HFFc6 (cell line): ENCODE measurements at places on chromosomes 4 and X. TPM values are rescaled to one million over a fixed set of nuclear protein-coding genes. Genes with fewer than 3 reads are reported as not detected.
A peak's percentile ranks its signal among the peaks of the same experiment; 100 is the strongest.

GRCh38 chr4:141352909-141353525 lies 132.3 kb downstream of the ZNF330 start:
- H3K4me3 ChIP-seq: peak overlapping the region; percentile 65
- peak; percentile 58 for DNase-seq
- peaks cover 13% of the 10 kb centered on the region for H3K36me3 ChIP-seq
- peaks cover 64% of the 10 kb centered on the region for H3K4me1 ChIP-seq
- H3K27ac ChIP-seq: peak overlapping the region; percentile 92

DNA sequence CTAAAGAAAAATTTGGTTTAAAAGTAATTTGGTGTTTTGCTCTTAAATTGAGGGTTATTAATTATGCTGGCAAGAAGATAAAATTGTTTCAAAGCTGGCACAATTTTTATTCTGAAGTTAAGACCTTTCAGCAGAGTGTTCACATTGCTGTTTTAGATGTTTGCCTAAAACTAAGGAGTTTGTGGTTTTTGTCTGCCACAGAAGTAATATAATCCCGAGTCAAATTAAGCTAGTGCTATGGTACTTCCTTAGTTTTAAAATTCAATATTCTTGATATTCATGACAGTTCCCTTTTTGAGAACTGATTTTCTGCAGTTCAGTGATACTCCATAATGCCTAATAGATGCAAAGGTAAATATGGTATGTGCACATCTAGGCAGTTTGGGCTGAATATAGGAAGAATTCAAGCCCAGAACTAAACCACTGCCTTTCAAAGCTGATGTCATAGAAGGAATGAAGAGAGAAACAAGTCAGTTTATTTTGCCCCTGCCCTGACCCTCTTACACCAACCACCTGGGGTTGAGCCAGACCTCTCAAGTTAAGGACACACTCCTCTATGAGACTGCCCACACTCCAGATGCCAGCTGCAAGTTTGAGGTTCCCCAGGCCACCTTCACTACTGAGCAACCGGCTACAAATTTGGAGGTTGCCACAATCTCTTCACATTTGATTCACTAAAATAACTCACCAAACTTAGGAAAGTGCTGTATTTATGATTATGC lies 32.1 kb upstream of the VEGFC start:
- H3K36me3 ChIP-seq: peaks cover 25% of the 10 kb centered on the region
- no peak for DNase-seq
- H3K4me3 ChIP-seq: no peak overlapping the region
- no peaks in the 10 kb centered on the region; the same call in none of the 2 replicates for H3K27me3 ChIP-seq
- no peak overlapping the region for H3K27ac ChIP-seq
- H3K4me1 ChIP-seq: peaks cover 56% of the 10 kb centered on the region

DNA sequence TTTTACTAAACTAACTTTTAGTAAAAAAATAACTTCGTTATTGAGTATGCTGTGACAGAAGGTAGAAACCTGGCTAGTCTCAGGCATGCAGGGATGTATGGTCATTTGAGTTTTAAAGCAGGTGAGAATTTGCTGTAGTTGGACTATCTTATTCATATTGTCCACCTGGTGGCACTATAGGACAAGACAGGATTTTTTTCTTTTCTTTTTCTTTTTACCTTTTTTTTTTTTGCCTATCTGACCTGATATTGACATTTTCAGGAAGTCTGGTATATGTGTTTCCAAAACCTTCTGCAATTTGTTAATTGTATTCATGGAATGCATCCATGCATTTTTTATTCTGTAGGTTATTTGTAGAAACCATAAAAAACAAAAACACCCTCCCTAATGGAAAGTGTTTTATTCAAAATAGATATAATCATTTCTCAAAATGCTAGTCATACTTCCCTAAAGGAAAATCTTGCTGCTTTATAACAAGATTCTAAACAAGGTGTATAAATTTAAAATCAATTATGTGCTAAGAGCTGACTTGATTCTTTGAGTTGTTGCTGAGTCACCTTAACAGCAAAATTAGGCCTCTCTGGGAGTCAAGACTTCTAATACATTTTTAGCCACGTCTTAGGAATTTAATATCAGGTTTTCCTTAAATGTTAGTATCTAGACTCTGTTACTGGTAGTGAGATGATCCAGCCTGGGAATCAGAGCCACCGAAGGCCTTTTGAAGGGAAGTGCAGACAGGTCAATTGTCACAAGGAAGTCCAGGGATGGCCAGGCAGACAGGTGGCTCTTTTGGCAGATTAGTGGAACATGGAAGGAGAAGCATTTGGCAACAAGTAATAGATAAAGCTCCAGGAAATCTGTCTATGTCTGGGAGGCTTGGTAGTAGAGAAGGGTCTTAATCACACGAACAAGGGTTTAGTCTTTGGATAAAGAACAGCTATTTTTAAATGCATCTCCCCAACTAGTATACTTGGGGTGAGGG lies 201.3 kb upstream of the GNPDA2 start:
- H3K36me3 ChIP-seq: no peaks in the 10 kb centered on the region
- peak; percentile 3 for DNase-seq
- no peak overlapping the region for H3K4me3 ChIP-seq
- no peak overlapping the region for H3K27ac ChIP-seq
- peaks cover 2% of the 10 kb centered on the region for H3K27me3 ChIP-seq

DNA sequence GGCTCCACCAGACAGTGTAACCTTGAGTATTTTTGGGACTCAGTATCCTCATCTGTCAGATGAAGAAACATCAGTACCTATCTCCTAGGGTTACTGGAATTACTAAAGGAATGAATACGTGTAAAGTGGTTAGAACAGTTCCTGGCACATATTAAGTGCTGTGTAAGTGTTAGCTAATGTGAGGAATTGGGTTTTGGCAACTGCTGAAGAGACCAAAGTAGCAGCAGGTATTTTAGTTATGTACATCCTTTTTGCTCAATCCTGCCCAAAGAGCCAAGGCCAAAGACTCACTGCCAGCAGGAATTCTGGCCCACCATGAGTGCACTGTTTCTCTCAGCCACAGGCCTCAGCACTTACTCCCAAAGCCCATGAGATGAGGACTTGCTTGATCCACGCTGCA lies 16.7 kb upstream of the MCF2 start:
- H3K4me1 ChIP-seq: peaks cover 15% of the 10 kb centered on the region
- no peak for DNase-seq
- no peak overlapping the region for H3K27ac ChIP-seq

DNA sequence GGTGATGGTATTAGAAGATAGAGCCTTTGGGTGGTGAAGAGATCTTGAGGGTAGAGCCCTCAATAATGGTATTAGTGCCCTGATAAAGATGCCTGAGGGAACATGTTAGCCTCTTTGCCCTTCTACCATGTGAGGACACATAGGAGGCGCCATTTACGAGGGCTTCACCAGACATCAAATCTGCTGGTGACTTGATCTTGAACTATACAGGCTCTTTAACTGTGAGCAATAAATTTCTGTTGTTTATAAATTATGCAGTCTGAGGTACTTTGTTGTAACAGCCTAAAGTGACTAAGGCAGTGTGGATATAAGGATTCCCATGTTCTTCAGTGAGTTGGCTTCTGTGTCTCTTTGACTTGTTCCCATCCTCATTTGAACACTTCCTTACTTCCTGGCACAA lies 11.8 kb downstream of the MOB1B start:
- peaks cover 14% of the 10 kb centered on the region for H3K36me3 ChIP-seq
- H3K27ac ChIP-seq: peak overlapping the region; percentile 69
- H3K27me3 ChIP-seq: no peaks in the 10 kb centered on the region; the same call in 1 of the 2 replicates
- no peak overlapping the region for H3K4me3 ChIP-seq

- no peaks in the 10 kb centered on the region for H3K27me3 ChIP-seq
- DNase-seq: no peak
- H3K27ac ChIP-seq: no peak overlapping the region
- H3K36me3 ChIP-seq: peaks cover 5% of the 10 kb centered on the region; the same call in 1 of the 2 replicates
Measured at GRCh38 chr4:134777606-134778005, 576.0 kb upstream of the PABPC4L start.

The NUDT10 gene
- total RNA-seq: not detected in 3 replicates

The GLOD5 gene
- not detected in 2 replicates for total RNA-seq

The LUZP4 gene
- total RNA-seq: not detected in 3 replicates

GRCh38 chr4:160038615-160039014 lies 935.7 kb downstream of the RAPGEF2 start:
- no peaks in the 10 kb centered on the region for H3K27me3 ChIP-seq
- H3K27ac ChIP-seq: no peak overlapping the region
- DNase-seq: no peak
- H3K4me3 ChIP-seq: no peak overlapping the region
- no peaks in the 10 kb centered on the region for H3K4me1 ChIP-seq
- no peaks in the 10 kb centered on the region; the same call in 1 of the 2 replicates for H3K36me3 ChIP-seq

The SLITRK4 gene
- total RNA-seq: not detected in 3 replicates

DNA sequence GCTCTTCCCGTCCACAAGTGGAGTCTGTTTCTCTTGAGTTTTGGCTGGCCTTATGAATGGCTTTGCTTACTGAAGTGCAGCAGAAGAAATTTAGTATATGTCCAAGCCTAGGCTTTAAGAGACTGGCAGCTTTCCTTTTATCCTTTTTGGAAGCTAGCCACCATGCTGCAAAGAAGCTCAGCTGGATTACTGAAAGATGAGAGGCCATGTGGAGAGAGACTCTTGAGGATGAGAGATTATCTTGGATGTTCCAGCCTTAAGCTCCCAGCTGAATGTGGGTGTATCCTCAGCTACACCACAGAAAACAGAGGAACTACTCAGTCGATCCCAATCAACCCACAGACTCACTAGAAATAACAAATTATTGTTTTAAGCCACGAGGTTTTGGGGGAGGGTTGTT lies 12.5 kb downstream of the CCNG2 start:
- H3K27me3 ChIP-seq: no peaks in the 10 kb centered on the region; the same call in none of the 2 replicates
- no peak overlapping the region for H3K27ac ChIP-seq
- peaks cover 50% of the 10 kb centered on the region for H3K36me3 ChIP-seq
- peaks cover 32% of the 10 kb centered on the region for H3K4me1 ChIP-seq
- no peak for DNase-seq

DNA sequence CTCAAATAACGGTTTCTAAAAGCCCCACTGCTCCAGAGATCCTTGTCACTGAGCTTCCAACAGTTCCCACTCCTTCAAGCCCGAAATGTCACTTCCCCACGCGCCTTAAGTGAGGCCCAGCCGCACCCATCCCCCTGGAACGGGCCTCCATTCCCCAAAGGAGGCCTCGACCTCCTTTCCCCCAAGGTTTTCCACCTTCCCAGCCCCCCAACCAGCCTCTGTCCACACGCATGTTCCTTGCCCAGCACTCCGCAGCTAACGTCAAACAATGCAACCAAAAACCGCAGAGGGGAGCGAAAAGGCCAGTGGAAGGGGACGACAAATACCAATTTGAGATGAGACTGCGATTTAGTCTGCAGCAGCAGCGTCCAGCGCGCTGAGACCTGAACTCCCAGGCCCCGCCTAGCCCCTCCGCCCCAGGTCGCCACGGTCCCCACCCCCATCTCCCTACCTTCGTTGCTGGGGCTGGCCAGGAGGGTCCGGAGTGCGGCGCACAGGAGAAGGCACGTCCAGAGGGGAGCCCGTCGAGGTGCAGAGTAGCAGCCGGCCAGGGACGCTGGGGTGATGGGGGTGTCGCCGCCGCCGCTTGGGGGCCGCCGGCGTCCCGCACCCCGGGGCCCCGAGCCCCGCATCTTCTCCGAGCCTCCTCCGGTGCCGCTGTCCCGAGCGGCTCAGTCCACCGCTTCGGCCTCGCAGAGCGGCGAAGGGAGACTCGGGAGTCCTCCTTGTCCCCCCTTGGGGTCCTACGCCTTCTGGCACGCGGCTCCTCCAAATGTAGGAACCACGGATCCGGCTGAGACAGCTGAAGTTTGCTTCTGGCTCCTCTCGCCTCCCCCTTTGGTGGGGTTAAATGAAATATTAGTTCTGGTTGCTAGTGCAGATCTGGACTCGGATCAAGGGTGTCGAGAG lies 924 bp downstream of the EPHA5 start:
- no peak overlapping the region for H3K27ac ChIP-seq
- H3K4me3 ChIP-seq: peak overlapping the region; percentile 69
- H3K4me1 ChIP-seq: peaks cover 20% of the 10 kb centered on the region
- peaks cover 21% of the 10 kb centered on the region for H3K27me3 ChIP-seq
- DNase-seq: no peak

- peak; percentile 95 for DNase-seq
- H3K4me3 ChIP-seq: peak overlapping the region; percentile 83
- no peaks in the 10 kb centered on the region for H3K27me3 ChIP-seq
Measured at GRCh38 chr4:60683357-60683756, 516.8 kb upstream of the ADGRL3 start.

DNA sequence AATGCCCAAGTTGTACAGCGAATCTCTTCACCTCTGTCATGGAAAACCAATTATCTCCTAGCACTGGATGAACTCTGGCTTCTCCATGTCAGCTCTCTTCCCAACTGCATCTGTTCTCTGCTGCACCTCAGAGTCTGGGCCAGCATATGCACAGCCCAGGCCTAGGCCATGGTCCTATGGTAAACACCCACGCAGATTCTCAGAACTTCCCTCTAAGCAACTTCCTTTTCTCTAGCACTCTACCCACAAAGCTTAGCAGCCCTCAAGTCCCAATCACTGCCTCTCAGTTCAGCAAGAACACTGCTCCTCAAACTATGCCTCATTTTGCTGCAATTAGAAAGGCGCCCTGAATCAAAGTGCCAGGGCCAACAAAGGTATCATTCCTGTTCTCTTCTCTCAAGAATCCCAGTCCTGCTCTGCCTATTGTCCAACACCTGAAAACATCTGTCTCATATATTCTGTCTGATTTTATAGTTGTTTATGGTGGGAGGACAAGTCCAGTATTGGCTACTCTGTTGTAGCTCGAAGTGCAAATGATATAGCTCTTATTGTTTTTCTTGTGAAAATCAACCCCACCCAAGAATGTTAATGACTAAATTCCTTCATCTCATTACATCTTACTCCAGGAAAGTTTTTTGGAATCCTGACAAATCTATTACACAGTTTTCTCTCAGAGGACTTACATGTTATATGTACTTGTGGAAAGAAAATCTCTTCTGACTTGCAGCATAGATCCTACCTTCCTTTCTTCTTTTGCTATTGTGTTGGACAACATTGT lies 85.4 kb downstream of the DCHS2 start:
- no peak overlapping the region for H3K27ac ChIP-seq
- H3K27me3 ChIP-seq: no peaks in the 10 kb centered on the region; the same call in none of the 2 replicates
- H3K36me3 ChIP-seq: no peaks in the 10 kb centered on the region
- DNase-seq: no peak
- H3K4me3 ChIP-seq: no peak overlapping the region

GRCh38 chr4:71538528-71538927 lies 199.7 kb downstream of the SLC4A4 start:
- DNase-seq: no peak
- peaks cover 24% of the 10 kb centered on the region for H3K4me1 ChIP-seq
- peaks cover 2% of the 10 kb centered on the region; the same call in 1 of the 2 replicates for H3K27me3 ChIP-seq

The SSX4 gene
- not detected in 3 replicates for total RNA-seq

DNA sequence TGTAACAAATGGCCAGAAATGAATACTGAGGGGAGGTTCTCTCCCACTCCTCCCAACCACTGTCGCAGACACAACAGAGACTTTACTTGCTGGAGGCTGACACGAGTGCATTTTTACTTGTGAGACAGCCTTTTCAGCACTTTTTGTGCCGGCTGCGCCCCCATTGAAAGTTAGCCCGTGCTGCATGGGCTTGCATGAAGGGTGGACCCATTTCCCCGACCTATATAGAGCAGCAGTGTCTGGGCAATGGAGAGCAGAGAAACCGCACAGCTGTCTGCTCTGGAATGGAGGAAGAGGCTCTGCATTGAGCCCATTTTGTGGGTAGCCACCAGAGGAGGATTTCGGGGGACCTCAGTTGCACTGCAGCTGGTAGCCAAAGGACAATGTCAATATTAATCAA lies 208.8 kb downstream of the UGT8 start:
- H3K4me3 ChIP-seq: no peak overlapping the region
- H3K27ac ChIP-seq: no peak overlapping the region

- no peak overlapping the region for H3K4me3 ChIP-seq
- no peak for DNase-seq
- peaks cover 28% of the 10 kb centered on the region for H3K36me3 ChIP-seq
- H3K4me1 ChIP-seq: peaks cover 25% of the 10 kb centered on the region
- H3K27ac ChIP-seq: no peak overlapping the region; the same call in 1 of the 2 replicates
- H3K27me3 ChIP-seq: no peaks in the 10 kb centered on the region
Measured at GRCh38 chr4:183507925-183508696, 3.3 kb downstream of the ING2 start.
